HEK293T (cell line): ENCODE measurements at places on chromosomes 3 and 15.

- no peak for DNase-seq
Observed at GRCh38 chr3:173531602-173532001, 134.1 kb downstream of the NLGN1 start.

GRCh38 chr3:76131396-76132153 lies 346.2 kb upstream of the ZNF717 start:
- no peak for DNase-seq

GRCh38 chr3:107826727-107827126 lies 264.1 kb downstream of the CD47 start:
- no peak for DNase-seq

DNA sequence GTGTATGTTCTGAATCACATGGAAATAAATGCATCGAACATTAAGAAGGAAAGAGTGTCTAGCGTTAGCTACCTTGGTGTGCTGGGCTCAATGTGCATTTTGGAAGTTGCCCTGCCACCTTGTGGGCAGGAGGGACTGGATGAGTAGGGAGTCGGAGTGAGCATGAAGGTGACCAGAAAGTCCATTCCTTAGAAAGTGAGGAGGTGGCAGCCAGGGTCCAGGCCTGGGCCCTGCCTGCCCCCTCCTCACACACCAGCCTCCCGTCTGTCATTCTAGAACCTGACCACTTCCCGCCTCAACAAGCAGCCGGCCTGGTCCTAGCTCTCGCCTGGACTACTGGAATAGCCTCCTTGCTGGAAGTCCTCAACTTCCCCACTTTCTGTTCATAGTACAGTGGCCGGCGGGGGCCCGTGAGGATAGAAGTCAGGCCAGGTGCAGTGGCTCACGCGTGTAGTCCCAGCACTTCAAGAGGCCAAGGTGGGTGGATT lies 10.2 kb upstream of the GATA2 start:
- no peak for DNase-seq

- DNase-seq = no peak
Observed at GRCh38 chr3:21464746-21465145, 286.3 kb downstream of the ZNF385D start.

- DNase-seq = no peak
Observed at GRCh38 chr3:179542375-179542774, 20.4 kb upstream of the ACTL6A start.

DNA sequence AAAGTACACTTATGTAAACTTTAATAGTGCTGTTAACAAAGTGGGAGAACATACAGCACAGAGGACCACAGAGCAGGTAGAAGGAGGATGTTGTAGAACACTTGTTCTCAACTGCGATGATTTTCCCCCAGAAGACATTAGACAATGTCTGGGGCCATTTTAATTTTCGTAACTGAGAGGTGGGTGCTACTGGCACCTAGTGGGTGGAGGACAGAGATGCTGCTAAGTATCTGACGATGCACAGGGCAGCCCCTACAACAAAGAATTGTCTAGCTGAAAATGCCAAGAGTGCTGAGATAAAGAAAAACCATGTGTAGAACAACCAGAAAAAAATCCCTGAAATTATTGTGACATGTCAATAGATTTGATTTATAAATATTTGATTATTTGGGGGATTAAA lies 5.0 kb upstream of the KBTBD8 start:
- DNase-seq = no peak

GRCh38 chr3:125211523-125212090 lies 941 bp downstream of the SLC12A8 start:
- DNase-seq = no peak

DNA sequence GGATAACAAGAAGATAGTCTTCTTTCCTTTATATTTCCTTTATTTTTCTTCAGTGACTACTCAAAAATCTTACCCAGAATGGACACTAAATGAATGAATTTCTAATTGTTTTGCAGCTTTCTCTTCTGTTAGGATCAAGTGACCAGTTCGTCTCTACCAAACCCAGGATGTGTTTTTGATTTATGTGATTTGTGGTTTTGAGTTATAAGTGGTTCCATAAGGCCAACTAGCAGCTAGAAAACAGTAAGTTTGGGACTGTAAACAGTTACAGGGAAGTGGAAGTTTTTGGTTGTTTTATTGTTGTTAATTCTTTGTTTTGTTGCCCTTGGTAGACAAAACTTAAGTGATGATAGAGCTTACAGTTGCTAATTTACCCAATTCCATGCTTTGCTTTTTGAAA lies 456.5 kb downstream of the IL5RA start:
- no peak for DNase-seq

GRCh38 chr15:60195611-60196010 lies 191.5 kb downstream of the FOXB1 start:
- DNase-seq = no peak

DNA sequence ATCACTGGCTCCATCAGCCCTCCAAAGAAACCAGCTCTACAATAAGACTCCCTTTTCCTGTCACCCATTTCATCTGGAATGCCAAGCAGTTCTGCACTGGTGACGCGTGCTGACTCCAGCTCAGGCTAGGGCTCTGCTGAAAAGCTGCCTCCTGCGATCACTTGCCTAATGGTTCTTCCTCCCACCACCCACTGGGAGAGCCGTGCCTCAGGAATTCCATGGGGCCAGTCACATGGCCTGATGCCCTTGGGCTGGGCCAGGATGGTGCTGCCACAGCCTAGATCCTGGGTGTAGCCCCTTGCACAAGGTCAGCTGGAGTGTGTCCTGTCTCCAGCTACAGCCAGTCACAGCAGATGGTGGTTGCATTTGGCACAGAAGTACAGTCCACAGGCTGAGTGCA lies 98.9 kb downstream of the DNAJB8 start:
- DNase-seq = no peak

- no peak for DNase-seq
Observed at GRCh38 chr3:30059240-30059639, 547.2 kb upstream of the TGFBR2 start.

GRCh38 chr15:38300395-38300794 lies 47.8 kb downstream of the SPRED1 start:
- no peak for DNase-seq

- no peak for DNase-seq
Observed at GRCh38 chr3:65628978-65629377, 409.7 kb downstream of the MAGI1 start.

- no peak for DNase-seq
Observed at GRCh38 chr3:185270956-185271332, 17.1 kb upstream of the EHHADH start.

- peak; percentile 11 for DNase-seq
Observed at GRCh38 chr15:57619746-57620145, 28.0 kb downstream of the MYZAP start.
